ENCODE measurements at places on chromosomes 7 and 10.
A peak's percentile ranks its signal among the peaks of the same experiment; 100 is the strongest.

DNA sequence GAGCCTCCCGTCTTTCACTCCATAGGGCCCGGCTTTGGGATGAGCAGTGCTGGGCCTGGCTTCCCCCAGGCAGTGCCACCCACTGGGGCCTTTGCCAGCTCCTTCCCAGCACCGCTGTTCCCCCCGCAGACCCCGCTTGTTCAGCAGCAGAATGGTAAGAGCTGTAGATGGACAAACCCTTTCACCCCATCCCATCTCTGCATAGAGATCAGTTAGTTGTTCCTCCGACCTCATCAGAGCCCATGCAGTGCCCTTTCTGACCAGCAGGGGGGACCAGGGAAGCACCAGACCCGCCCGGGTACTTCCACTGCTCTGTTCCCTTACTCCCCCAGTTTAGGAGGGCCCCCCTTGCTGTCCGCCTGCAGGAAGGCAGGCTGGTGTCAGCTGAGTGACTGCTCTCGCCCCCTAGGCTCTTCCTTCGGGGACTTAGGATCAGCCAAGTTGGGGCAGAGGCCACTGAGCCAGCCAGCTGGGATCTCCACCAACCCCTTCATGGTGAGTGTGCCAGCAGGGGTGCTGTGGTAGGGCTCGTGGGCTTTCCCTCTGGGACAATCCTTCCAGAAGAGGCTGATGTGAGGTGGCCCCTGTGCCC, 9.8 kb downstream of the SAP25 start:
- DNase-seq: peak; percentile 45

GRCh38 chr10:2910656-2911055, 156.7 kb upstream of the PFKP start:
- DNase-seq: no peak

GRCh38 chr10:125097409-125098070, 62.8 kb downstream of the CTBP2 start:
- DNase-seq: no peak

- DNase-seq: no peak
Observed at GRCh38 chr10:33201971-33202370, 132.5 kb downstream of the NRP1 start.

GRCh38 chr10:131175891-131176290, 135.6 kb downstream of the TCERG1L start:
- no peak for DNase-seq

GRCh38 chr10:79057481-79058275, 11.1 kb upstream of the ZMIZ1 start:
- no peak for DNase-seq

- no peak for DNase-seq
Observed at GRCh38 chr7:155963356-155963755, 151.1 kb upstream of the SHH start.

GRCh38 chr7:43054052-43054722, 58.3 kb upstream of the HECW1 start:
- no peak for DNase-seq

DNA sequence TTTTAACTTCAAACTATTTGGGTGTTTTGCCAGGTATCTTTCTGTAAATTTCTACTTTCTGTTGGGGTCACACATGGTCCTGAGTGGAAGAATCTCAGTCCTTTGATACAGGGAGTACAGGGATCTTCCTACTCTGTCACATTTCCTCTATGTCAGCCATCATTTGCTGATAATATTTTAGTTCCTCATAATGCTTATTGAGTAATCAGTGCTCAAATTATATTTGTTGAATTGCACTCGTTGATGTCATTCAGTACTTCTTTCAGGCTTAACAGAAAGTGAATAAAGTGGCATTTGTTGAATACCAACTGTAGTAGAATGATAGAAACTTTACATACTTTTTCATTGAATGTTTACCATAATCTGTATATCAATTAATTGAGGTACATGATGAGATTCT, 31.9 kb downstream of the WDR11 start:
- DNase-seq: no peak

DNA sequence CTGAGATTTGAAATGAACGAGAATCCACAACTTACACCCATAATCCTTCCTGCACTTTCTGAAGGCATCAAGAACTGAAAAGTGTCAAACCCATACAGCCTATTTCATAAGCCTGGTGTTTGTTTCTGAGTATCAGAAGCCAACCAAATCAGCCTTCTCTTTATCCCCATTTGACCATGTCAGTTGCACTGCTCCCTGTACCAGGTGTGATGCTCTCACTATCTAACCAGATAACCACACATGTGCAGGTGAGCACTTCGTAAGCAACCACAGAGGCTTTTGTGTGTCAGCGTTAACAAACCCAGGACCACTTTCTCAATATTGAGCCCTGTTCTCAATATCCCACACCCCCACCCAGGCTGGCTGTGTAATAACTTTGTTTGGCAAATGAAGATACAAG, 114.4 kb downstream of the DOCK4 start:
- DNase-seq: no peak

- DNase-seq: no peak
Observed at GRCh38 chr7:69751026-69751425, 152.8 kb downstream of the AUTS2 start.

GRCh38 chr10:6920072-6921019, 340.3 kb upstream of the PRKCQ start:
- DNase-seq: peak; percentile 21

- DNase-seq: no peak
Observed at GRCh38 chr7:84200859-84201258, 6.3 kb upstream of the SEMA3A start.

DNA sequence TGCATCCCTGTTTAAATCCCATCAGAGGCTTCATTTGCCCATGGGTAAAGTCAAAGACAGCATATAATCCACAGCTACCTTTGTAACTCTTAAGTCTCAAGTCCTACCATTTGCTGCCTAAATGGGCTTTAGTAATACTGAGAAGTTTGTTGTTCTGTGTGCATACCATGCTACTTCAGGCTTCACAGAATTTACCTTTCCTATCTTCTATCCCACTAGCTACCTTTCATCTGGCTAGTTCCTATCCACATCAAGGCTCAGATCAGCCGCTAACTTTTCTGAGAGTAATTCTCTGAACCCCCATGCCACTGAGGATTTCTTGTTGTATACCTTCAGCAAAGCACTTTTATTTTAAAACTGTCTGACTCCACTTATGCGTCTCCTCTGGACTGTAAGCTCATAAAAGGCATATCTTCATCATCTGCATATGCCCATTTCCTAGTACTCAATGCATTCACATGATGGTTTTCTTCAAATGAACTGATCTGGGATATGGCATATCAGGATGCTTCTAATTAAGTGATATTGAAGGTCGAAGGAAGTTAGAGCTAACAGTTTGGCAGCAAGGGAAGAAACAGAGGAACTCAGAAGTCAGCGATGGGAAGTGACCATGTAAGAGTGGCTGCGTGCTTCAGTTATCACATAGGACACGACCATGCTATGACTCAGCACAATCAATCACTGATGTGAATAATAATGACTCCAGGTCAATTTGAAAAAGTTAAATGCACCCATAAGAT, 283.9 kb upstream of the DKK1 start:
- DNase-seq: no peak

DNA sequence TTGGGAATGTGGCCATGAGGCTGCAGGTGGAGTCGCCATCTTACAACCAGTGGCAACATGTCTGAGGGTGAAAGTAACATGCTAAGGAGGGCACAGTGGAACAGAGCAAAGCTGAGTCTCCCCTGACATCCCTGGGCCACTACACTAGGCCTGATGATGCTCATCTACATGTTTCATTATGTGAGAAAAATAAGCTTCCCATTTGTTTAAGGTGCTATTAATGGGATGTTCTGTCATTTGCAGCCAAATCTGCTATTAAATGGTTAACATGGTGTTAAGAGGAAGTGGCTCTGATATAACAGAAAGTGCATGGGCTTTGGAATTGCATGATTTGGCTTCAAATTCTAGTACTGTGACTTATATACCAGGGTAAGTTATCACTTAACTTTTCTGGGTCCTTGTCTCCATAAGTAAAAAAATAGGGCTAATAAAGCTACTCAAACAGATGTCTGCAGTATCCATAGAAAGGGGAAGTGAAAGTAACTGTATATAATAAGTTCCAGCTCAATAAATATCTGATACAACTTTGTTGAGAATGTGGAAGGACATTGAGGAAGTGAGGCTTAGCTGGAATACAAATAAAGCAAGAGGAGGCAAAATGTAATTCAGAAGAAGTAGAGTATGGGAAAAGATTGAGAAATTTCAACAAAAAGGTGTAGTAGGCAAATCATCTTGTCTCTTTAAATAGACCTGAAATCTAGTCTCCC, 158.9 kb downstream of the RTKN2 start:
- no peak for DNase-seq

GRCh38 chr10:119511828-119512515, 30.5 kb downstream of the RGS10 start:
- no peak for DNase-seq

GRCh38 chr10:94239696-94240095, 123.0 kb downstream of the NOC3L start:
- no peak for DNase-seq

DNA sequence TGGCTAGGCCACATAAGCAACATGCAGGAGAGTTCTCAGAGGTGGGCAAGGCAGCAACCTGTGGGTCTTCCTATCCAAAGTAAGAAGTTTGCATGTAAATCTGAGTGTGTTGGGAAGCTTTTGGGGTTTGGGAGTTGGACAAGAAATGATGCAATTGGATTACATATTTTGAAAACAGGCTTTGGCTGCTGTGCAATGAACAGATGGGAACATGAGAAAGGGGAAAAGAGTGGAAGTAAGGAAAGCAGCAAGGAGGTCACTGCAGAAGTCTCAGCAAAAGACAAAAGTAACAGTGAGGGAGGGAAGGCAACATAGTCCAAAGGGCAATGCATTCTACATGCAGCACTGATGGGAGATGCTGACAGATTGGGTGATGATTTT, 61.1 kb upstream of the C10orf90 start:
- DNase-seq: no peak

DNA sequence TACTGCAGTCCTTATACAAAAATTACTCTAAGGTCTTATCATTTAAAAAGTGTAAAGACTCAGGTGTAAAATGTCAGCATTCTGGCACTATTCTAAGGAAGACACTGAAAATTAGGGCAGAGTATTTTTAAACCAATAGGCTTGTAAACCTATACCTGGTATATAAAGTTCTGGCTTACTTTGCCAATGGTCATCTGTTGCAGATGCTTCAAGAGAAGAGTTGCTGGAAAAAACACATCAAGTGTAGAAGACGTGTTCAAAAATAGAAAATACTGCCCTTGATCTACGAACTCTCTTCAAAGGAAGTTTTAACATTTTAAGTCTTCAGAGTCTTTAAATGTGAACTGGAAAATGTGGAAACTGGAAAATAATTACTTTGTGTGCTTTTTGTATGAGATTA, 23.9 kb downstream of the NT5C3A start:
- DNase-seq: no peak

GRCh38 chr10:60208676-60209269, 180.9 kb downstream of the ANK3 start:
- DNase-seq: peak; percentile 61

DNA sequence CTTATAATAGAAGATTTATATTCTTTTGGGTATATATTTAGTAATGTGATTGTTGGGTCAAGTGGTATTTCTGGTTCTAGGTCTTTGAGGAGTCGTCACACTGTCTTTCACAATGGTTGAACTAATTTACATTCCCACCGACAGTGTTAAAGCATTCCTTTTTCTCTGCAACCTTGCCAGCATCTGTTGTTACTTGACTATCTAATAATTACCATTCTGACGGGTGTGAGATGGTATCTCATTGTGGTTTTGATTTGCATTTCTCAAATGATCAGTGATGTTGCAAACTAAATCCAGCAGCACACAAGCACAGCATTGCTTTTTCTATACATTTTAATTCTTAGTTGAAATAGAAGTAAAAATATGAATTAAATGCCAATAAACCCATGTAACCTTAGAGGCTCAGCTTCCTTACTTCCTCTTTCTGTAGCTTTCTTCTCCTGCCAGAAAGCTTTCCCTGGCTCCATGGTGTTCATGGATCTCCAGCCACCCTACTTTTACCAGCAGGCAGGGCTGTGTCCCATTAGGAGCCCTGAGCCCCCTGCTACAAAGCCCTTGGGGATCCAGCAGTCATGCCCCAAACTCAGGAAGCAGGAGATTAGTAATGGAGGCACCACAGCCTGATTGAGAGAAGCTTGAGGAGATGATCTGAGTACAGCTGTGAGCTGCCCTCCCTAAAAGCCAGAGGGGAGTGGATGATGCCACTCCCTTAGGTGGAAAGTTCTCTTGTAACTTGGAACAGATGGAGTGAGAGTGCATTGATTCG, 158.6 kb downstream of the TMEM178B start:
- DNase-seq: no peak

DNA sequence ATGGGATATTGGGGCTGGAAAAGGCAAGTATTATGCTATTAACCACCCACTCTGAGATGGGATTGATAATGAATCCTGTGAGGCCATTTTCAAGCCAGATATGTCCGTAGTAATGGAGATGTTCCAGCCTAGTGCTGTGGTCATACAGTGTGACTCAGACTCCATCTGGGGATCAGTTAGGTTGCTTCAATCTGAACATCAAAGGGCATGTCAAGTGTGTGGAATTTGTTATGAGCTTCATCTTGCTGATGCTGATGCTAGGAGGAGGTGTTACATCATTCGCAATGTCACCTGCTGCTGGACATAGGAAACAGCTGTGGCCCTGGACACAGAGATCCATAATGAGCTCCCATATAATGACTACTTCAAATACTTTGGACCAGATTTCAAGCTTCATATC, 144.7 kb downstream of the PLCE1 start:
- no peak for DNase-seq

DNA sequence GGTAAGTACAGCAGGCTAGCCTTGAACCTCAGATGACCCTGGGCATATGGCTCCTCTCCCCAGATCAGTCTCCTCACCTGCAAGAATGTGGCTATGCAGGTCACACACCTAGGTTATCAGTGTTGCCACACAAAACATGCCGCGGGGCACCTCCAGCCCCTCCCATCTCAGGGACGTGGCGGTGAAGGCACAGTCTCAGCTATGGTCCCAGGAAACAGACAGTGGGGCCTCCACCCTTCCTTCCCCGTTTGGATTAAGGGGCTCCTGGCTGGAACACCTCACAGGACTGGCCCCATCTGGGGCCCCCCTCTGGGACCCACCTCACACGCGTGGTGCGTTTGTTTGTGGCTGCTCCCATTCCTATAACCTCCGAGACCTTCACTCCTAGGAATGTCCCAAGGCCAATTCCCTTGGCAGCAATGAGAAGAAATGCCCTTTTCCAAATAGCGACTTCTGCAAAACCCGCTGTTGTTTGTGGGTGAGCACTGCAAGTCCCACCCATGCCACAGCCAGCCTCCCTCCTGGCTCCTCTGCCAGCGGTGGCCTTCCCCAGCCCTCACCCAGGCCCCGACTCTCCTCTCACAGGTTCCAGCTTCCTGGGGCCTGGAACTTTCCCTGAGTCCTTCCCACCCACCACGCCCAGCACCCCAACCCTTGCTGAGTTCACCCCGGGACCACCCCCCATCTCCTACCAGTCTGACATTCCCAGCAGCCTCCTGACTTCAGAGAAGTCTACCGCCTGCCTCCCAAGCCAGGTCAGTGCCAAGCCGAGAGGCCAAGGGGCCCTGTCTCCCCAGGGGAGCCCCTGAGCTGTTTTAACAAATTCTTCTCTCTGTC, 17.1 kb downstream of the ZMIZ2 start:
- no peak for DNase-seq

- no peak for DNase-seq
Observed at GRCh38 chr10:654647-654996, 34.8 kb downstream of the DIP2C start.

GRCh38 chr7:91569728-91570457, 305.7 kb downstream of the FZD1 start:
- DNase-seq: no peak

GRCh38 chr7:44985900-44986217, 7.0 kb upstream of the MYO1G start:
- no peak for DNase-seq

All from dermis microvascular lymphatic vessel endothelial cell (primary cell).